ENCODE measurements at places on chromosomes 3 and 15. TPM values are rescaled to one million over a fixed set of nuclear protein-coding genes. Genes with fewer than 3 reads are reported as not detected.

THRB gene
- 46.1 TPM for total RNA-seq

CHST13 gene
- 0.10 TPM for total RNA-seq

TOPAZ1 gene
- total RNA-seq: not detected

PCBP4 gene
- total RNA-seq: 69.4 TPM

ASB14 gene
- total RNA-seq: not detected

LRRIQ4 gene
- total RNA-seq: 0.17 TPM

IGF2BP2 gene
- 33.5 TPM for total RNA-seq

ADAMTS9 gene
- total RNA-seq: 229 TPM

KCNMB3 gene
- 2.1 TPM for total RNA-seq

CCR9 gene
- total RNA-seq: not detected

TP63 gene
- total RNA-seq: under 0.01 TPM

GPR156 gene
- total RNA-seq: 2.4 TPM

SPSB4 gene
- not detected for total RNA-seq

PDZRN3 gene
- 0.17 TPM for total RNA-seq

NANOGP8 gene
- not detected for total RNA-seq

EXD1 gene
- total RNA-seq: not detected

GRCh38 chr3:45639044-45639392 is 44.5 kb downstream of the LIMD1 start:
- DNase-seq: no peak

DNA sequence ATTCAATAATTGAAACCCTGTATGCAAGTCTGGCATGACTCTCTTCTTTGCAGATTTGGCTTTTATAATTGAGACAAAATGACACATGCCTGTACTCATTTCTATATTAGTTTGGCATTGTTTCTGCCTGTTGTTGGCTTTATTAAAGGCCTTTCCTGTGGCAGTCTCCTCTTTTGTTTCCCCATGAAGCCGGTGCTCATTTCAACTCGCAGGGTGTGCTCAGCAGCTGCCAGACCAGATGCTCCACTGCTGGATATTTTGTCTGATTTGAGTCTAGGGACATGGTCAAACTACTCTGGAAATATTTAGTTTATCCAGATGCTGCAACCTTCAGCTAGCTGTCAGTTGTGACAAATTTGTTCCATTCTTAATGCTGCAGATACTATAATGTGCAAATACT is 445.3 kb downstream of the NAALADL2 start:
- DNase-seq: no peak

DNA sequence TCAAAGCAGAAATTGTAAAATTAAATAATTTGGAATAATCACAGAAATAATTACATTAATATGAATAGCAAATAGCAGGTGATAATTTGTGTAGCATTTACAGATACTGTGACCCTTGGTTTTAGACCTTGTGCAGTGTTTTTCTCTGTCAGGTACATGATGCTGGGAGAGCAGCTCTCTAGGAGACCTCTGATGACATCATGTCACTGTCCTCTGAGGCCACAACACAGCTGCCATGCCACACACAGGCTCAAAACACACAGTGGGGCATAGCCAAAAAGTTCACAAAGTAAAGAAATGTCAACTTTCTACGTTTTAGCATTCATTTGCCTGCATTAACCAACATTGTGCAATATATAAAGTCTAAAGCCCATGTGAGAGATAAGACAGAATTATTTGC is 71.8 kb upstream of the ZBTB20 start:
- no peak for DNase-seq

GRCh38 chr15:32683906-32684584 is 33.8 kb upstream of the GREM1 start:
- DNase-seq: peak; percentile 97

- DNase-seq: no peak
Measured at GRCh38 chr15:38205526-38206272, 46.9 kb upstream of the SPRED1 start.

DNA sequence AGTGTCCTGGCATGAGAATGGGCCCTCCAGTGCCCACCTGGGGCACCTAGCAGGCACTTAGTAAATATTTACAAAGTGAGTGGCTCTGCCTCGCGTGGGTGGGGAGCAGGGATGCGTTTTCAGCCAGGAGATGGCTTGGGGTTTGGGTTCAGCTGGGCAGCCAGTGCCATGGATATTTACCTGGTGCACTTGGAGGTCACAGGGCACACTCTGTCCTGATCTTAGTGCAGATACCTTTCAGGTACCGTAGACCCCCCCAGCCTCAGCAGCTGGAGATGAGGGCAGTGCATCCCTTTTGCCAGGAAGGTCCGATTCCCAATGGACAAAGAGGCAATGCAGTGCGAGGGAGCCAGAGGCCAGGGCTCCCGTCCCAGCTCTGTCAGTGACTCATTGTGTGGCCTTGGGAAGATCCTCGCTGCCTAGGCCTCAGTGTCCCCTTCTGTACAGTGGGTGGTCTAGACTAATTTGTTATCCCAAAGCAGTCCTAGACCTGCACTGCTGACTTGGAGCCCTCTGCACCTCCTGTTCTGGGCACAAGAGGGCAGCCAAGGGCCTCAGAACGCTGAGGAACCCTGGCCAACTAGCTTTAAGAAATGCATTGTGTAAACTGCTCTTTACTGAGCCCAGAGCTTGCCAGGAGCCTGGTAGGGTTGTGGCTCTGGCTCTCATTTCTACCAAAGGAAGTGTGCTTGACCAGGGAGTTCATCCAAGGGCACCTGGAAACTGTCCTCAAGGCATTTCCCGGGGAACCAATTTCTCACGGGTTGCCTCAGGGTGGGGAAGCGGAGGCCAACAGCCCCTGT is 16.0 kb downstream of the HDAC11 start:
- DNase-seq: peak; percentile 68

- DNase-seq: no peak
Measured at GRCh38 chr3:41141433-41142167, 57.7 kb upstream of the CTNNB1 start.

DNA sequence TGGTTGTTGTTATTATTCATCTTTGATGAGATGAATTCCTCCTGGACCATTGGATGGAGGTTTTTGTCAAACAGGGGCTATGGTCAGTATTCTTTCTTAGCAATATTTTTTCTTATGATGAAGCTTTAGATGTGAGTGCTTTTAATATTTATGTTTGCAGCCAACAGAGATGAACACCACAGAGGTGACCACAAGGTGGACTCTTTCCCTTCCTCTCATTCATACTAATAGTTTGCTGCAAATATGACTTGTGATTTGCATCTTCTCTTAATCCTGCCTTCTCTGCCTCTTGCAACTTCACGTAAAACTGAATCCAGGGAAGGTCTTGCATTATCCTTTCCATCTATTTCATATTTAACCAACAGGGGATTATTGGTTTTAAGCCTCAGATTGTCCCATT is 473.1 kb upstream of the UBE2E2 start:
- no peak for DNase-seq

DNA sequence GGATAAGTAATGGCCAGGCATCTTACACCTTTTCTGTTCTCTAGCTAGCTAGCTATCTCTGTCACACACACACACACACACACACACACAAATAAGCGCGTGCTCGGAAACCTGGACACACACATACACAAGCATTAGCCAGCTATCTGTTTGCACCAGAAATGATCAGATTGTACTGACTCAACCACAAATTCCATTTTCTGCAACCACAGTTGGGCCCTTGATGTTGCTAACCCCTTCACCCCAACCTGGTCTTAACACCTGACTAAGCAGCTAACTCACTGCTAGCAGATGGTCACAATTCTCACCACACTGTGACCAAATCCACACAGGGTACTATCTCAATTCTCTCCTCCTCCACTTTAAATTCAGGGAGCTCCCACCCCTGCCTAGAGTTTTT is 183.0 kb upstream of the THBS1 start:
- DNase-seq: peak; percentile 65

- peak; percentile 81 for DNase-seq
Measured at GRCh38 chr3:24508423-24508839, 13.8 kb upstream of the THRB start.

GRCh38 chr15:38665586-38666305 is 101.1 kb upstream of the RASGRP1 start:
- no peak for DNase-seq

DNA sequence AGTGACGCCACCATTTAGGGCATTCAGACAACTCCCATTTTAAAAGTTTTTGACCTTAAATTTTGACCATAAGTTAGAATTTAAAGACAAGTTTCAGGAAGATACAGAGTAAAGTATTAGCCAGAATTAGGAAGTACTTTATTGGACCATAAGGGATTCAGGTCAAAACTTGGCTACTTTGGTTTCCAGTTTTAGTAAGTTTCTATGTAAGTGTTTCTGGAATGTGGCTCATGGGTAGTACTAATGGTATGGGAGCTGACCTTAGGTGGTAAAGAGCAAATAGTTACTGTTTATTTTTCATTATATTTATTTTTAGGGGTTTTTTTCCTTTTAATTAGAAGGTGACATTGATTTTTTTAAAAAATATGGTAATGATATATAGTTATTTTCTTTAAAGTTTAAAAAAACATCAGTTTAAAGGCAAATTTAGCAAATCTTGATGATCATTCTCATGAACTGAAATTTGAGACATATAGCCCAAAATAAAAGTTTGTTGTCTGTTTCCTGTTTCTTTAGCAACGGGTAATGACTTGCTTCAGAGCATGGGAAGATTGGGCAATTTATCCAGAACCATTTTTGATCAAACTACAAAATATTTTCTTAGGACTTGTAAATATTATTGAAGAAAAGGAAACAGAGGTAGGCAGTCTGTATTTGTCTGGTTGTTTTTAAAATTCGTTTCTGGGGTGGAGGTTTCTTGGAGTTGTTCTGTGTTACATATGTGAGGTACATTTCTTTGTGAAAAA is 34.3 kb downstream of the U2SURP start:
- DNase-seq: peak; percentile 23

DNA sequence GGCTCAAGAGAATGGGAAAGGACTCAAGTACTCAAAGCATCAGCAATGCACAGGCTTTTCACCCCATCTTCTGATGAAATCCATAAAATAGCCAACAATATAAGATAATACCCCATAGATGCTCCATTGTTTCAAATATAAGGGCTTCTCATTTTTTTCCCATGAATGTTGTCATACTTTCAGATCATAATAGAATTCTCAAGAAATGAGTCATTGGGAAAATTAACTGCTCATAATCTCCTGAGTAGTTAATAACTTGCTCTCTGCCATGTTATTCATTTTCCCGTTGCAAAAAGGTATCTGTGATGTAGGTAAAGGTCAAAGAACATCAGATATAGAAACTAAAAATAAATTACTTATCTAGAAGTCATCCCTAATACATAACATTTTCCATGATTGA is 121.9 kb downstream of the NSUN3 start:
- no peak for DNase-seq

DNA sequence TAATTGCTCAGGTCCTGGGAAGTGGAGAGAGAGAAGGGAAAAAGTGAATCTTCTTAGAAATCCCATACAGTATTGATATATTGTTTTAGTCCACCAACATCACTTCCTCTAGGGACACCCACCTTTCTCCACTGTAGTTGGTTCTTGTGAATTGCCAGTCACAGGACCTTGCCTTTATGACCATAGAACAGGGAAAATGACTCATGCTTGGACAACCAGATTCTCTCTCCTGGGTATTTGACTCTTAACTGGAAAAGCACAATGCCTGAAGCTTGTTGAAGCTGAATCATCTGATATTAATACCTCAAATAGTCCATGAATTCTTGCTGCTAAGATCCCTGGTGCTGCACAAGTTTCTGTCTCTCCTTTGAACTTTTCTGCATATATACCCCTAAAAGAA is 32.5 kb upstream of the DCLK3 start:
- DNase-seq: peak; percentile 88

GRCh38 chr3:27281671-27282150 is 87.5 kb downstream of the NEK10 start:
- DNase-seq: peak; percentile 43

GRCh38 chr3:123725652-123726400 is 141.0 kb upstream of the HACD2 start:
- DNase-seq: no peak

- DNase-seq: peak; percentile 53
Measured at GRCh38 chr3:18237251-18238005, 187.7 kb downstream of the SATB1 start.

GRCh38 chr3:71771126-71771525 is 13.8 kb downstream of the PROK2 start:
- DNase-seq: no peak

- peak; percentile 54 for DNase-seq
Measured at GRCh38 chr15:65263313-65263712, 23.4 kb downstream of the PARP16 start.

- no peak for DNase-seq
Measured at GRCh38 chr3:138089091-138089490, 26.3 kb downstream of the DZIP1L start.

GRCh38 chr15:21267226-21267625 is 173.1 kb downstream of the POTEB3 start:
- no peak for DNase-seq

GRCh38 chr3:150847433-150847832 is 57.8 kb downstream of the MINDY4B start:
- DNase-seq: no peak

GRCh38 chr3:196111939-196112386 is 30.1 kb upstream of the TFRC start:
- peak; percentile 13 for DNase-seq

DNA sequence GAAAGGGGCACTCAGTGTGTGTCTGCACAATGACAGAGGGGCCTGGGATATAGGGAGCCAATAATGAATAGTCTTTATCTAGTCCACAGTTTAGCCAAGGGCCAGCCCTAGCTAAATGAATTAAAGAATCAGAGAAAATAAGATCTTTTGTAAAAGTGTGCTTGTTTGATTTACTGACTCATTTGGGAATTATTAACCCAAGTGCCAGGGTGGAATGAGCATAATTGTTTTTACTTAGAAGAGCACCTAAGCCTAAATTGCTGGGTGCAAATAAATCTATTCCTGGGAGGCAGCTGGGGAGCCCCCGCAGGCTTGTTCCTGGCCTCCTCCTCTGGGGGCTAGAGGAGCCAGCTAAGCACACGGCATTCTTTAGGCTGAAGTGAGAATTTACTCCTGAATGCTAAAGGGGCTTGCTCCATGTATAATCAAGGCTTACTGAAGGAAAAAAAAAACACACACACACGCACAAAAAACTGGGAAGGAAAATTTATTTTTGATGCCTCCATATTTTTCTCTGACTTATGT is 405.3 kb upstream of the SUCLG2 start:
- DNase-seq: peak; percentile 97

DNA sequence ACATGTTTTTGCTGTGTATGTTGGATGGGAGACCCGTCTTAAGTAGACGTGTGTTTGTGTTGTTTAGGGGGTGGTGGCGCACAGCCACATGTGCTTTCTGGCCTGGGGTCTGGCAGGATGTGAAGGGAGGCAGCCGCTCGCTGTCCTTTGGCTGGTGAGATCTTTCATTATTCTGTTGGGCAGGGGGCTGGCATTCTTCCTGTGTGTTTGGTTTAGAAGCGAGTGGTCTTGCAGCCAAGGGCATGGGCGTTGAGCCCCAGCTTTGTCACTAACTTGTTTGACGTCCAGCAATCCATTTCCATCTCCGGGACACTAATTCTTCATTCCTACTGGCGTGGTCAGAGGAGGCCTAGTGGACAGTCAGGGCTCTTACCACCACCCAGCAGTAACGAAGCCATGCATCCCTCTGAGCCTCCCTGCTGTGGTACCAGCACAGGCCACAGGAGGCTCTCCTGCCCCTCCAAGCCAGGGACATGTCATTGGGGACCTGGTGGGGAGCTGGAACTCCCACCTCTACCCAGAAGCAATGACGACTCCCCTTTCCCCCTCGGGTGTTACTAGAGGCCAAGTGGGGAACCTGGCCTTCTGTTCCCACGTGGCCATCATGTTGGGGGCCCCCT is 10.7 kb downstream of the THSD4 start:
- no peak for DNase-seq

GRCh38 chr3:142863930-142864920 is 24.7 kb downstream of the PCOLCE2 start:
- peak; percentile 13 for DNase-seq

GRCh38 chr3:172853921-172854666 is 103.6 kb downstream of the ECT2 start:
- peak; percentile 57 for DNase-seq

- DNase-seq: no peak
Measured at GRCh38 chr15:79523266-79523665, 91.1 kb downstream of the MINAR1 start.

Data from renal cortical epithelial cell (primary cell).